NCI-H226 (cell line): ENCODE measurements at places on chromosomes 12 and 14.
A peak's percentile ranks its signal among the peaks of the same experiment; 100 is the strongest.

GRCh38 chr12:92070054-92070863 lies 75.4 kb downstream of the BTG1 start:
- no peak for DNase-seq

DNA sequence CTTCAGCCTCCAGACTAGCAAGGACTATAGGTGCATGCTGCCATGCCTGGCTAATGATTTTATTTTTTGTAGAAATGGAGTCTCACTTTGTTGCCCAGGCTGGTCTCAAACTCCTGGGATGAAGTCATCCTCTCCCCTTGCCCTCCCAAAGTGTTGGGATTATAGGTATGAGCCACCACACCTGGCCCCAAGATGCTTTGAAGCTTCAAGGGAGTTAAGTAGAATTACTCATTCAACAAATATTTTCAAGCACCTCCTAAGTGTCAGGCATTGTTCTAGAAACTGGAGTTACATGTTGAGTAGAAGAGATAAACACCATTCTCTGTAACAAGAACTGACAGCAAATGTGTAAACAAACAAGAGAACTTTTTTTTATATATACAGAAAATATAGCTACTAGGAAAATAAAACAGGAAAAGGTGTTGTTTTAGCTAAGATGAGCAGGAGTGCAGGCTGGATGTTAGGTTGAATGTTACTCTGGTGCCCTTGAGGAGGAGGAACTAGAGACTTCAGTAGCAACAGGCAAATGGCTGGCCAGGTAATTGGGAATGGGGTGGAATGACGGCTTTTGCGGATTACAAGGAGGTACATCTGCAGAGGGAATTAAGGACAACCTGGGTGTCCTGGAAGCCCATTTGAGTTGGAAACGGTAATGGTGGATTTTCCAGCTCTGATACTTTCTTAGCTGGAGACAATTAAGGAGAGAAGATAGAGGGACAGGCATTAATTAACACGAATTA lies 32.0 kb upstream of the CFAP54 start:
- peak; percentile 58 for DNase-seq

- no peak for DNase-seq
Observed at GRCh38 chr12:116975779-116976393, 65.1 kb downstream of the FBXW8 start.

- DNase-seq: peak; percentile 28
Observed at GRCh38 chr12:93699271-93700145, 22.3 kb downstream of the CRADD start.

DNA sequence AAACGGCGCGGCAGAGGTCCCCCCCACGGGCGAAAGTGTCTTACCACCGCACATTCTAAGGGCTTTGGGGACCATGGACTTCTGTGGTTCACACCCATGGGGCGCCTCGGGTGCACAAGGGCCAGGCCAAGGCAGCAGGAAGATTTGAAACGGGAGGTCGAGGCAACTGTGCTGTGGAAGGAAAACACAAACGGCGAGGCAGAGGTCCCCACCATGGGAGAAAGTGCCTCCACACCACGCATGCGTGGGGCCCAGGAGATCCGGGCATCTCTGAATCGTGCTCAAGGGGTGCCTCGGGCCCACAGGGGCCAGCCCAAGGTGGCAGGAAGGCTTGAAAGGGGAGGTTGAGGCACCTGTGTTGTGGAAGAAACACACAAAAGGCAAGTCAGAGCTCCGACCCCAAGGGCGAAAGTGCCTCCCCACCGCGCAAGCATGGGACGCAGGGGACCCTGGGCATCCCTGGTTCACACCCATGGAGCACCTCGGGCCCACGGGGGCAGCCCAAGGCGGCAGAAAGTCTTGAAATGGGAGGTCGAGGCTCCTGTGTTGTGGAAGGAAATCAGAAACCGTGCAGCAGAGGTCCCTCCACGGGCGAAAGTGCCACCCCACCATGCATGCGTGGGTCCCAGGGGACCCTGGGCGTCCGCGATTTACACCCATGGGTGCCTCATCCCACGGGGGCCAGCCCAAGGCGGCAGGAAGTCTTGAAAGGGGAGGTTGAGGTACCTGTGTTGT lies 371.0 kb downstream of the ALG10 start:
- DNase-seq: no peak

DNA sequence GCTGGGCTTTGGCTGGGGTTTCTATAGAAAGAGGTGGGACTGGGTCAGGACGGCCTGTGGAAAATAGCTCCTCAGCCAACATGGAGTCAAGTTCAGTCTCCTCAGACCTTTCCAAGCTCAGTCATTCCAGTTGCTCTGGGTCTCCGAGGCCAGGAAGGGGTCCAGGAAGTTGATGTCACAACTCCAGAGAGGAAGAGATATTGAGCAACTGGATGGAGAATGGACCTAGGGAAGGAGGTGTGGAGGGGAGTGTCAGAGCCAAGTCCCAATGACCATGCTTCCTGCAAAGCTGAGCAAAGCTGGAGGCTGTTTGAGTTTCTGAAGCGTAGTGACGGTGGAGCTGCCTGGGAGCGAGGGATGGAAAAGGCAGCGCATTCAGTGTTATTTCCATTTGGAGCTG lies 86.1 kb downstream of the SLC24A4 start:
- DNase-seq: no peak

DNA sequence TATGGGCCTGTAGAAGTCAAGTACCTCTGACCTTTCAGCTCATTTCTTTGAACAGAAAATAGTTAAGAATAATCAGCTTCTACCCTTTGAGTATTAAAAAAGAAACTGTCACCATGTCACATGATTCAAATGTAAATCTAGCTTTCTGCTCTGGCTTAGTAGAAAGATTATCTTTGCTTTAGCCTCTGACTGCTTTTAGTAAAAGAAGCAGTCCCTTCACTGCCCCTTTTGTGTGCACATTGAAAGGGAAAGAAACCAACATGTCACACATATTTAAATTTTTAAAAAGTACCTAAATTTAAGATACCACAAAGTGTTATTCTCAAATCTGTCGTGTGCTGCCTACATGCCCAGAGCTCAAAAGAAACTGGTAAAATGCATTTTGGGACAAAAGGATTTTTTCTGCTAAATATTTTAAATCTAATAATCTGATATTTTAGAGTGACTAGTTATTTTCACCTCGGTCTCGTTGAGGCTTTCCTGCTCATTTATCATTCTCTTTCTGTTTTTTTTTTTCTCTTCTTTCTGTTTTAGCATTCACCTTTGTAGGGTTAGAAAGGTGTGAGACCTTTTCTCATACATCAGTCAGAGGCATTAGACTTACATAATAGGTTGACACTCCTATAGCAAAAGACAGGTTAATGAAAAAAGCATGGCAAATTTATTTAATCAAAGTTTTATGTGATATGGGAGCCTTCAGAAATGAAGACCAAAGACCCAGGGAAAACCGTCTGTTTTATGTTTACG lies 41.3 kb downstream of the SLC16A7 start:
- no peak for DNase-seq

DNA sequence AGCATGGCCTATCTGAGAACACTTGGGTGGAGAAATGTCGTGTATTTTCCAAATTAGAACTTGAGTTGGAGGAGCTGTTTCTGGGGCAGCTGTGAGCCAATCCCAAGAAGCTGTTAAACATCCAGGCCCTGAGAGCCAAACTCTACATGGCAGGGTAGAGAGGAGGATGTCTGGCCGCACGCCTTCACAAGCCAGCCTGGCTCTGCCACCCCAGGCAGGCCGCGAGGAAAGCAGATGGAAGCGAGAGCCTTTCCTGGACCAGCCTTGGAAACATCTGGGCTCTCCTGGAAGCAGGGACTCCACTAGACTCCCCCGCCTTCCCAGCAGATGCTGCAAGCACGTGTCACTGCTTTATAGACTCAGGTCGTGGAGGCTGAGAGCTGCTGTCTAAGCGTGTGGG lies 312.8 kb upstream of the FKBP4 start:
- DNase-seq: no peak

GRCh38 chr14:105847400-105847799 lies 321.0 kb downstream of the TMEM121 start:
- no peak for DNase-seq

DNA sequence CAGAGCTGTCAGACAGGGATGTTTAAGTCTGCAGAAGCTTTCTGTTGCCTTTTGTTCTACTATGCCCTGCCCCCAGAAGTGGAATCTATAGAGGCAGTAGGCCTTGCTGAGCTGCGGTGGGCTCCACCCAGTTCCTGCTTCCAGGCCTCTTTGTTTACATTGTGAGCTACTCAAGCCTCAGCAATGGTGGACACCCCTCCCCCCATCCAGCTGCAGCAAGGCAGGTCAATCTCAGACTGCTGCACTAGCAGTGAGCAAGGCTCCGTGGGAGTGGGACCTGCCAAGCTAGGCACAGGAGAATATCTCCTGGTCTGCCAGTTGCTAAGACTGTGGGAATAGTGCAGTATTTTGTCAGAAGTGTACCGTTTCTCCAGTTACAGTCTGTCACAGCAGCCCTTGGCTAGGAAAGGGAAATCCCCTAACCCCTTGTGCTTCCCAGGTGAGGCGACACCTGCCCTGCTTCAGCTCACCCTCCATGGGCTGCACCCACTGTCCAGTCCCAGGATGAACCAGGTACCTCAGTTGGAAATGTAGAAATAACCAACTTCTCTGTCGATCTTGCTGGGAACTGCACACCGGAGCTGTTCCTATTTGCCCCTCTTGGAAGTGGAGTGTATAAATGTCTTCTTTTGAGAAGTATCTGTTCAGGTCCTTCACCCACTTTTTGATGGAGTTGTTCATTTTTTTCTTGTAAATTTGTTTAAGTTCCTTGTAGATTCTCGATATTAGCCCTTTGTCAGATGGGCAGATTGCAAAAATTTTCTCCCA lies 213.5 kb upstream of the SLC38A2 start:
- DNase-seq: peak; percentile 72

- DNase-seq: peak; percentile 13
Observed at GRCh38 chr12:50799908-50800307, 36.0 kb downstream of the ATF1 start.

DNA sequence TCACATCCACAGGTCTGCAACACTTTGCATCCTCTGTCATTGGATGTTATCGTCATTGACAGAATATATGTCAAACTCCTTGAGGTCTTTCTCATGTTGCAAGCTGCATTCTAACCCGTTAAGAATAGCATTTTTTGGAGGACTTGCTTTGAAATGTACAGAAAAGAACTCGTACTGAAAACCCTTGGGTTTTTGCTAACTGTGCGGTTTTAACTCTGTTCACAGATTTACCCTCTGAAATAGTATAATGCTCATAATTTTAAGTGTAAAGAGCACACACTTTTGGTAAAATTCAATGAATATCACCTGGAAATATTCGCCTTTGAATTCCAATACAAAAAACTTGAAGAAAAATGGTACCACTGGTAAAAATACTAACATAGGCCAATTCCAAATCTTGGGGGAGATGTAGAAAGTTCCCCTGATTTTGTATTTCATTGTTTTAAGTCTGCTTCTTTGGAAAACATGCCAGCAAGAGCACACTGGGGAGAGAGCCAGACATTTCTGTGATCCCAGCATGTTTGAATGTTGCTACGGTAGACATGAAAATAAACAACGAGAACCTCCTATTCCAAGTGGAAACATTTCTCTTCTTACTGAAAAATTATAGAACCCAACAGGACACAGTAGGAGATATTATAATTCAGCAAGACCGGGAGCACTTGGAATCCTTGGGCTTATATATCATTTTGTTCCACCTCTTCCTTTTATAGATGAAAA lies 446.0 kb downstream of the AEBP2 start:
- DNase-seq: no peak

DNA sequence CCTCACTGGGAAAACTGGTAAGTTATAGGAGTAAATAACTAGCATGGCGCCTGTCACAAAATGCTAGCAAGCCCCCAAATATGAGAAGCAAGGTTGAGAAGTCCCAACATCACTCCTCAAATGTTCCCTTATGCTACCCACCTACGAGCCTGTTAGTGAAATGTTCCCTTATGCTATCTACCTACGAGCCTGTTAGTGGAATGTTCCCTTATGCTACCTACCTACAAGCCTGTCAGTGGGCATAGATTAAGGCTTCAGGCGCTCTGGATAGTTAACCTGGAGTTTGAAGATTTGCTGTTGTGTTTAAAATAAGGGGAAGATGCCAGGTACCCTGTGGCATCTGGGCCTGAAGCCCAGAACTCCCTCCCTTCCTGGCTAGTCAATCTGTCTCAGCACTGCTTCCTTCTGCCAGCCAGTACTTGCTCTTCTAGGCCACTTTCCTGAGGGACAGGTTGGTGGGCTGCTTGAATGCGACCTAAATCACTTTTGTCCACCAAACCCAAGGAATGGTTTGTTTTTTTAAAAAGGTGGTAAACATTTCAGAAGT lies 67.1 kb upstream of the SINHCAF start:
- DNase-seq: no peak

DNA sequence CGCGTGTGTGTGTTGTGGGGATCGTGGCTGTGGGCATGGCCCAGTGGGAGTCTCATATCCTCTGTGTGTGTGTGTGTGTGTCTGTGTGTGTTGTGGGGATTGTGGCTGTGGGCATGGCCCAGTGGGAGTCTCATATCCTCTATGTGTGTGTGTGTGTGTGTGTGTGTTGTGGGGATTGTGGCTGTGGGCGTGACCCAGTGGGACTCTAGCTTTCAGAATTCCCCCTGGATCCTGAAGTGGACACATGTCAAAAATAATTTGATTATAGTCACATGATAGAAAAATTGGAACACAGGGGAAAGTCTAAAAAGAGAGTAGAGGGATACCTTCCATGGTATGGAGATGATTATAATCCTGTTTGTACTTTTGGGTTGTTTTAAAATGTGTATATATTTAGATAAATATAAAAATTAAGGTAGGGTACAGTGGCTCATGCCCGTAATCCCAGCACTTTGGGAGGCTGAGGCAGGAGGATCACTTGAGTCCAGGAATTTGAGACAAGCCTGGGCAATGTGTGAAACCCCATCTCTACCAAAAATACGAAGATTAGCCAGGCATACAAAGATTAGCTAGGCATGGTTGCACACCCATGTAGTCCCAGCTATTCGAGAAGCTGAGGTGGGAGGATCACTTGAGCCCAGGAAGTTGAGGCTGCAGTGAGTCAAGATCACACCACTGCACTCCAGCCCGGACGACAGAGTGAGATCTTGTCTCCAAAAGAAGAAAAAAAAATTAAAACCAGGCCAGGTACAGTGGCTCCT lies 11.0 kb downstream of the PAPLN start:
- DNase-seq: peak; percentile 69

DNA sequence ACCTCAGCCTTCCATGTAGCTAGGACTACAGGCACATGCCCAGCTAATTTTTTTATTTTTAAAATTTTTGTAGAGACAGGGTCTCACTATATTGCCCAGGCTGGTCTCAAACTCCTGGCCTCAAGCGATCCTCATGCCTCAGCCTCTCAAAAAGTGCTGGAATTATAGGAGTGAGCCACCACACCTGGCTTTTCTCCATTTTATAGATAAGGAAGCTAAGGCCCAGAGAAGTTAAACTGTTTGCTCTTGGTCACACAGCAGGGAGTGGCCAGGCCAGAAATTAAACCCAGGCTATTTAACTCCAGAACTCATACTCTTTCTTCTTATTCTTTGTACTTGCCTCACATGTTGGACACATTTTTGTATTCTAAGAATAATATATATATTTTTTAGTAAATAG lies 16.5 kb downstream of the UBE3B start:
- DNase-seq: no peak

GRCh38 chr12:50201987-50202521 lies 34.9 kb upstream of the CERS5 start:
- DNase-seq: peak; percentile 99
